ENCODE measurements at places on chromosomes 5 and 9.

GRCh38 chr5:135890867-135891266 is 4.8 kb downstream of the IL9 start:
- DNase-seq: no peak

DNA sequence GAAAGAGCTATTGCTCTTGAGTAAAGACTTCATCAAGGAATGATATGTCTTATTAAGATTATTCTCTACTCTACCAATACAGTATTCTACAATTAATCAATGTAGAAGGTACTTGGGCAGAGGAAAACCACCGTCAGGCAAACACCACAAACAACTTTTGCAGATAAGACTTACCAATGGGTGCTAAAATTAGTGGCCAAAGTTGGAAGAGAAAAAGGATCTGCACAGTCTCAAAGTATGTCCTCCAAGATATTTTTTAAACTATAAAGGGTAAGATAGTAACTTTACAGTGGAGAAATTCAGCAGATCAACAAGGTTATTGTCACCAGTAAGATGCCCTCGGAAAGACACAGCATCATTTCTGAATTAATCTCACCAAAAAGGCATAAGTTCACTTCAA is 38.9 kb downstream of the NRG2 start:
- no peak for DNase-seq

GRCh38 chr9:61670616-61671015 is 480.8 kb downstream of the SPATA31A7 start:
- no peak for DNase-seq

DNA sequence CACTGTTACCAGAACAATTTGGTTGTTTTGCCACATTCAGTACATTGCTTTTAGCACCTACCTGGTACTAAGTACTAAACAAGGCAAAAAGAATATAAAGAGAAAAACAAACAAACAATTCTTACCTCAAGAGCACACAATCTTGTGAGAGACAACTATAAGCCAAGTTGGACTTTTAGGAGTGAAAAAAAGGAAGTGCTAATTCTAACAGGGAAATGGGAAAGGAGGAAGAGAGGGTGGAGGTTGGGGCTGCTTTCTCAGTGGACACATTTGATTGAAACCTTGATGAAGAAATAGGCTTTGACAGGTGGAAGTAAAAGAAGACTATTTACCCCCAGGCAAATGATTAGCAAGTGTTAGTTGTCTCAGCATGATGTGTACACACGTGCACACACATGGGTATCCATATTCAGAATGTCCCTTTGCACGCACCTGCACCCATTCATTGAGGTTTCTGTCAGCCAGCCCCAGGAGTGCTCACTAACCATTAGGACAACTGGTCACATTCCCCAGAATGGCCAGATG is 302.6 kb downstream of the ACTL7B start:
- no peak for DNase-seq

GRCh38 chr9:87656485-87656884 is 69.4 kb upstream of the CTSL start:
- DNase-seq: no peak

All from COR-L47 (cell line).